ENCODE measurements at places on chromosomes 12 and 14.

DNA sequence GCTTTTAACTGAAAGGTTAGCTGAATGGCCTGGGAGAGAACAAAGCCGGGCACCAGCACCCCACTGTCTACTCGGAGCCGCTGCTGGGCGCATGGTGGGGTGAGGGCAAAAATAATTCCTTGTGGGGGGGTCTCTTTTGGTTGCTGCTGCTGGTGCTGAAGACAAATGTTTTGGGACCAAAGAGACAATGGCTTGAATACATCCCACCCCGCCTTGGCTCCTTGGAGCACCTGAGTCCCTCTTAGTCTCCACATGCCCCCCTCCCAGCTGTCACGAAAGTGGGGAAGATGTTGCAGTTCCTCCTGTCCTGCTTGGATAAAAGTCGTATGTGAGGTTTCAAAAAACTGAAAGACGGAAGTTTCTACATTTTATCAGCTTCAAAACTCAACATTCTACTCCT lies 85.0 kb downstream of the PIWIL1 start:
- no peak for DNase-seq

DNA sequence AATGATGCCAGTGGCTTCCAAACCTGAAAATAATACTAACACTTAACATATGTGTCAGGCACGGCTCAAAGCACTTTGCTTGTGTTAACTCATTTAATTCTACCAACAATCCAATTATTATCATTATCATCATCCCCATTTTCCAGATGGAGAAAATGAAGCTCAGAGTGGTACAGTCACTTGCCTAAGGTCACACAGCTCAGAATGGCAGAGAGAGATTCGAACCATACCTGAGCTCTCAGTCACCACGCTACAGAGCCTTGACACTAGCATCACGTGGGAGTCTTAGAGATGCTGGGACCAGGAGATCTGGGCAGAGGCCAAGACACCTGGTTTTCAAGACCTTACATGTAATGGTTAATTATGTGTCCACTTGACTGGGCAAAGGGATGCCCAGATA lies 34.2 kb downstream of the DHX37 start:
- no peak for DNase-seq

DNA sequence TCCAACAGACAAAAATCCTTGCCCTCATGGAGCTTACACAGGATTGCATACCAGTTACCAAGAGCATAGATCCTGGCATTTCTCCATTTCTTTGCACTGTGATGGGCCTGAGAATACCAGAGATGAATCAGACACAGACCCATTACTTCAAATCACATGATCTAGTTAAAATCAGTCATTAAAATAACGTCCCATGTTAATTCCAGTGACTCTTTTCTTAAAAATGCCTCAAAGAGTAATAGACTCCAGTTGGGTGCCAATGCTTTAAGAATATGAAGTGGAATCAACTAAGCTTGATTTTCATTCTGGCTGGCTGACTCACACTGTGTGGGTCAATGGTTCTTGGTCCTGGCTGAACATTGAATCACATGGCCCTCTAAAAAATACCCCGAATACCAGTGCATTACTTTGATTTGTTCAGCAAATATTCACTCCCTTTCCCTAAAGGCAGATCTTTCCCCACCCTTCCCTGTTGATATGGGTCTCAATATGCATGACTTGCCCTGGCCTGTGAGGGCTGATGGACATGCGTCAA lies 11.0 kb downstream of the ASB2 start:
- peak; percentile 79 for DNase-seq

GRCh38 chr12:47990351-47991105 lies 13.7 kb downstream of the COL2A1 start:
- no peak for DNase-seq

- no peak for DNase-seq
Measured at GRCh38 chr12:56118688-56119357, 757 bp downstream of the ZC3H10 start.

GRCh38 chr14:68564826-68565759 lies 227.8 kb downstream of the ZFP36L1 start:
- no peak for DNase-seq

DNA sequence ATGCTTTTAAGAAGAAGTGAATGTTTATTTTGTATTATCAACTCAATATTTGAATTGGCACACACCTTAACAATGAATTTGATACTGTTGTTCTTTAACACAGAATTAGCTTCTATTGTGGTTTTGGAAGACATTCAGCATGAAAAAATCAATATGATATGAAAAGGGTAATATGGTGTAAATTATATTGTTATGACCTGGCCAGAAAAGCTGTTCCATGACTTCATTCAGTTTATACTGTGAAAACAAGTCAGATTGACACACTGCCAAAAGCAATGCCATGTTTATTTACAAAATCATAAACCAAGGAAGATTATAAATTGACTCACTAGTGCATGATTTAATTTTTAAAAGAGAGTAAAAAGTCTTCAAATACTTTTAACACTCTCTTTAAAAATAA lies 851.4 kb upstream of the SEL1L start:
- DNase-seq, result no peak

GRCh38 chr14:90671382-90672234 lies 144.6 kb downstream of the TTC7B start:
- DNase-seq, result no peak

GRCh38 chr12:4446335-4446734 lies 720 bp upstream of the FGF6 start:
- DNase-seq, result no peak

- no peak for DNase-seq
Measured at GRCh38 chr14:75806352-75806832, 145.3 kb downstream of the TTLL5 start.

DNA sequence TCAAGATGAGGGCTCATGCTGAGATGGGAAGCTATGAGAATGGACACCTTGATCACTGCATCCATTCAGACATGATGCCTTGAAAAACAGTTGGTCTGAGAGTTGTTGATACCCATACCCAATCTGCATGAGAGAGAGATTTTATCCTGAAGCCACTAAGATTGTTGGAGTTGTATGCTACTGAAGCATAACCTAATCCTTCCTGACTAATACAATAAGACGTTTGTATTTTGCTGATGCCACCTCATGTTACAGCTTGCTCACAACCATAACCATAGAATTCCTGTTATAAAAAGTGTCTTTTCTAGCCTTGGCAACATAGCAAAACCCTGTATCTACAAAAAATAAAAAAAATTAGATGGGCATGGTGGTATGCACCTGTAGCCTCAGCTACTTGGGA lies 12.7 kb upstream of the SERPINA1 start:
- no peak for DNase-seq

- no peak for DNase-seq
Measured at GRCh38 chr12:32532951-32533350, 133.6 kb downstream of the FGD4 start.

- DNase-seq, result no peak
Measured at GRCh38 chr14:94623422-94623809, 11.2 kb downstream of the SERPINA3 start.

- DNase-seq, result no peak
Measured at GRCh38 chr14:103905842-103906456, 22.3 kb upstream of the TDRD9 start.

DNA sequence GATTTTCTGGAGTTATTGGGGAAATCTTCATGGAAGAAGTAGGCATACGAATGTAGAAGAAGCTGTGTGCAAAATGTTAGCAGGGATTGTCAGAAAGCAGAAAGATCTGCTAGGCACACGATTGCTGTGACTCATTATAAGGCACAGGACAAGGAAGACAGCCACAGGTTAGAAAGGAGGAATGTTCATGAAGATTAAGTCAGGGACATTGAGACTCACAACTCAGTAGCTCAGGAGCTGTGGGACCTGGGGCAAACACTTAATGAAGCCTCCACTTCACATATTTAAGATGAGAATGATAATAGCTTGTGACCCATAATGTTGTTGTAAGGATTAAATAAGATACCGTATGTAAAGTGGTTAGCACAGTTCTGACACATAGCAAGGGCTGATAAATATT lies 26.6 kb upstream of the RTRAF start:
- no peak for DNase-seq

DNA sequence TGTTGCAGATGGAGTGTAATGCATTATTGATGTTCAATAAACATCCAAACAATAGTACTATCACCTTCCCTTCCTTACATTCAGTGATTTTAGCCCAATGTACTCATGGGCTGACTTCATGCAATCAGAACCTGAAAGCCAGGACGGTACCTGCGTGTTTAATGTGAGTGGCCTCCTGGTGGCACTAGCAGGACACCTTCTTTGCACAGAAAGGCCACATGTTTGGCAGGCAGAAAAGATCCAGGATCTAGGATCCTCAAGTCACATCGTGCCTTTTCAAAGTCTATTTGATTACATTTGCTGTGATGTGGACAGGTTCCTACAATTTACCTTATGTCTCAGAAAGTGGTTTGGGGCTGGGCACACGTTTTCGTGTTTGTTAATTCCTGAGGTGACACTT lies 82.9 kb downstream of the NEDD1 start:
- no peak for DNase-seq

- no peak for DNase-seq
Measured at GRCh38 chr14:95309261-95310051, 10.3 kb downstream of the CLMN start.

DNA sequence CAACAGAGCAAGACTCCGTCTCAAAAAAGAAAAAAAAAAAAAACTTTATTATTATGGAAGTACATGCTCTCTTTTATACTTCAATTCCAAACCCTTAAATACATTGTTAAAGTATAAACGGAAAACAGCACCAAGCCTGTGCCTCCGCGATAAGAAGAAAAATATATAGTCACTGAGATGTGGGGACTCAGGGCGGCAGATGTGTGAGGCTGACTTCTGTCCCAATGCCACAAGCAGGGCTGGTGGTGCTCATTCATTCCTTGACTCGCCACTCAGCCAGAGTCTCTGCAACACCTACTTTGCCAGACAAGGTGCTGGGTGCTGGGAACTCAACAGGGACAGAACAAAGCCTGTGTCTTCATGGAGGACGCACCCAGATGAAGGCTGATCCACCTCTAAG lies 13.8 kb downstream of the LGMN start:
- DNase-seq, result no peak

DNA sequence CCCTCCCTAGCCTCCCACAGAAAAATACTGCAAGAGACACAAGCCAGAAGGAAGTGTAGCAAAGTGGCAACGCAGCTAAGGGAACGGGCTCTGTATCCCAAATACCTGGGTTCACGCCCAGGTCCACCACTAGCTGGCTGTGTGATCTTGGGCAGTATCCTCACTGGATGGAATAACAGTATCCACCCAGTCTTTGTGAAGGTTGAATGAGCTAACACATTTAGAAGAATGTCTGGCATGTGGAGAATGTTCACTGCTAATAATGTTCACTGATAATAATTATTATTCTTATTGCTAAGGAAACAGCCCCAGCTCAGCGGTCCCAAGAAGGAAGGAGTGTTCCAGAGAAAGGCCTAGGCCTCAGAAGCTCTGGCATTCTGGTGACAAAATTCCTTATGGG lies 70.9 kb downstream of the VWF start:
- DNase-seq, result no peak

- DNase-seq, result no peak
Measured at GRCh38 chr14:100670017-100670752, 56.5 kb upstream of the DLK1 start.

DNA sequence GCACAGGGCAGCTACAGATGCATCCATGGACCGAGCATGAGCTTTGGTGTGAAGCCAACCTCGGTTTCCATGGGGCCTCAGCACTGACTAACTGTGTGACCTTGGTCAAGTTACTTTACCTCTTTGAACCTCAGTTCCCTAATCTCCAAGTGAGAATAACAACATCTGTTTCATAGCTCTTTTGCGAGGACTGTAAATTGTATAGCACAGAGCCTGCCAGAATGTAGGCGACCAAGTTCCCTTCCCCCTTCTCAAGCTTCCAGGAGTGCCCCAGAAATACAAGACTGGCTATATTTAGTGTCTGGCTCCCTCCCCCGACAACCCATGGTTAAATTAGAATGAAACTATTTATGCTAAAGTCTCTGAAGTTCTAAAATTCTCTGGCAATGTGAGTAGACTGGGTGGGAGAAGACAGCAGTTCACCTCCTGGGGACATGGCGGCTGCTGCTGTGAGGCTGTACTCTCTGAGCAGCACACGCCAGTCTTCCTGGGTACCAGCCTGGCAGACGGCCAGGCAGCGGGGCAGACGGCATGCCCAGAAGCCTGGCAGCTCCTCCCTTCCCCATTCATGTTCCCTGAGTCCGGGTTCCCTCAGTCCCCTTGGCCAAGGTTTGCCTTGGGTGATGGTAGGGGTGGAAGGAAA lies 22.0 kb upstream of the TMED10 start:
- no peak for DNase-seq

DNA sequence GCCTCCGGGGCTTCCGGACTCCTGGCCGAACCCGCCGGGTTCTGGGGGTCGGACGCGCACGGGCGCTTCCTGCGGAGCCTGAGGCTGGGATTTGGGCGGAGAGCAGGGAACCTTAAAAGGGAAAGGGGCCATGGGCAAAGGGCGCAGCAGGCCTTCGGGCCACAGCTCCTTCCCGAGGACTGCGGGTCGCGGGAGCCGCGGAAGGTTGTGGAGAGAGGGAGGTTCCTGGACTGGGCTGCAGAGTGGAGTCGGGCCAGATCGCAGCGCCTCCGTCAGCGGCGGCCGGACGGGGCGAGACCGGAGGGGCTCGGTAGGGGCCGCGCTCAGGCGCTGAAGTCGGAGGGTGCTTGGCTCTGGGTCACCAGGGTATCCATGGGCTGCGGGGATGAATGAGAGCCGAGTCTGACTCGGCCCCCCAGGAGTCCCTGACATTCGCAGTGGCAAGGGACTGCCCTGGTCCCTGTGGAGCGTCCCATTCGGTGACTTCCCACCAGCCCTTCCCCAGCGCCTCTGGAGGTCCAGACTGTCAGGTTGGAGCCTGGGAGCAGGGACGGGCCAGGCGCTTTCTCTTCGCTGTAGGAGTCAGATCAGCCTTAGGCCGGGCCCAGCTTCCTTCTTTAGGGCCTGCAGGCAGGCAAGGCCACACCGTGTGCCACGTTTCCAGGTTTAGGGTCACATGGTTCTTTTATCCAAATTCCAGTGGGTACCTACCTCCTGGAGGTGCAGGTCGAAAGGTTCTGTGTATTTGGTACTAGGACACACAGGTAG lies 938 bp upstream of the SLC25A29 start:
- DNase-seq, result no peak

DNA sequence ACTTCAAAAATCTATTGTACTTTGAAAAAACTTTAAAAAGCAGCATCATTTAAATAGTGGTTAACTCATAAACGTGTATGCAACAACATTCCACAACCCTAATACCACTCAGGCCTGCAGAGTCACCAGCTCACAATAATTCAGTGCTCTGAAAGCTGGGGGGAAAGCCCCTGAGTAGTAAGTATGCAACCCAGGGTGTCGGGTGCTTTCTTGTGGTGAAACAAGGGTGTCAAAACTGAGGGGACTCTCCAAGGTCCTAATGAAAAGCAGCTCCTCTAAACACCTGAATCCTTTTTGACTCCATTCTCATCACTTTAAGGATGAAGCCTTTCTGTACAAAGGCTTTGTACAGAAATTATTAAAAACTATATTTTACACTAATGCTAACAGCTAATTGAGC lies 33.7 kb downstream of the FGFR1OP2 start:
- no peak for DNase-seq

DNA sequence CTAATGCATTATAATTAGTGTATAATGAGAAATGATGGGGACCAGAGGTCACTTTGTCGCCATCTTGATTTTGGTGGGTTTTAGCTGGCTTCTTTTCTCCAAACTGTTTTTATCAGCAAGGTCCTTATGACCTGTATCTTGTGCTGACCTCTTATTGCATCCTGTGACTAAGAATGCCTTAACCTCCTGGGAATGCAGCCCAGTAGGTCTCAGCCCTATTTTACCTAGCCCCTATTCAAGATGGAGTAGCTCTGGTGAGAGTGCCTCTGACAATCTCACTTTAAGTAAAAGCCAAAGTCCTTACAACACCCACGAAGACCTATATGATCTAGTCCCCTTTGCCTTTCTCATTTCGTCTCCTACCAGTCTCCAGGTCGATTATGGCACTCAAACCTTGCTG lies 28.3 kb upstream of the STRAP start:
- DNase-seq, result no peak

GRCh38 chr14:36834293-36834692 lies 172.6 kb downstream of the PAX9 start:
- no peak for DNase-seq
